Activated CD4-positive, alpha-beta T cell treated with anti-CD3 and anti-CD28 coated beads for 24 hours (primary cell): ENCODE measurements at places on chromosomes 3 and 15.

DNA sequence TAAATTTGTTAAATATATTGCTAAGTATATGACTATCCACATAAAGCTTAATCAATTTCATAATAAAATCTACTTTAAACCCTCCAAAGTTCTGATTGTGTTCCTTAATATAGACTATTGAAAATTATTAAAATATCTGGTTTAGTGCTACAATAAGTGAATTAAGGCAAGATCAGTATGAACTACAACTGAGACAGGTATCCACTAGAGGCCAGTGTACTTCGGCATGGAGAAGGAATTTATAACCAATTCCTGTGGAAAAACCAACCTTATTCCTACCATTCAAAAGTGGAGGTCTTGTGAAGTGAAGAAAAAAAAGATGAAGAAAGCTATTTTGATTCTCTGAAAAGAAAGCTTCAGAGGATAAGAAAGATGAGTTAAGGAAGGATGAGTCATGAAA lies 237.7 kb downstream of the SUCLG2 start:
- no peak for DNase-seq

DNA sequence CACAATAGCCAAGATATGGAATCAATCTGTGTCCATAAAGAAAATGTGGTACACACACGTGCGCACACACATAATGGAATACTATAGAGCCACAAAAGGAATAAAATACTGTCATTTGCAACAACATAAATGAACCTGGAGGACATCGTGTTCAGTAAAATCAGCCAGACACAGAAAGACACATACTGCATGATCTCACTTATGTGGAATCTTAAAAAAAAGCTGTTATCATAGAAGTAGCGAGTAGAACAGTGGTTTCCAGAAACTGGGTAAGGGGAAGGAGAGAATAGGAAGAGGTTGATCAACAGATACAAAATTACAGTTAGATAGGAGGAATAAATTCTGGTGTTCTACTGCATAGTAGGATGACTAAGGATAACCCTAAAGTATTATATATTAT lies 11.1 kb downstream of the ATOSA start:
- DNase-seq: no peak

- peak; percentile 8 for DNase-seq
Measured at GRCh38 chr3:113606539-113607218, 74.3 kb downstream of the SIDT1 start.

- no peak for DNase-seq
Measured at GRCh38 chr3:30819067-30819798, 75.2 kb downstream of the GADL1 start.

- DNase-seq: no peak
Measured at GRCh38 chr3:25653322-25653721, 11.4 kb downstream of the TOP2B start.

- no peak for DNase-seq
Measured at GRCh38 chr3:152638214-152638613, 196.7 kb upstream of the P2RY1 start.

DNA sequence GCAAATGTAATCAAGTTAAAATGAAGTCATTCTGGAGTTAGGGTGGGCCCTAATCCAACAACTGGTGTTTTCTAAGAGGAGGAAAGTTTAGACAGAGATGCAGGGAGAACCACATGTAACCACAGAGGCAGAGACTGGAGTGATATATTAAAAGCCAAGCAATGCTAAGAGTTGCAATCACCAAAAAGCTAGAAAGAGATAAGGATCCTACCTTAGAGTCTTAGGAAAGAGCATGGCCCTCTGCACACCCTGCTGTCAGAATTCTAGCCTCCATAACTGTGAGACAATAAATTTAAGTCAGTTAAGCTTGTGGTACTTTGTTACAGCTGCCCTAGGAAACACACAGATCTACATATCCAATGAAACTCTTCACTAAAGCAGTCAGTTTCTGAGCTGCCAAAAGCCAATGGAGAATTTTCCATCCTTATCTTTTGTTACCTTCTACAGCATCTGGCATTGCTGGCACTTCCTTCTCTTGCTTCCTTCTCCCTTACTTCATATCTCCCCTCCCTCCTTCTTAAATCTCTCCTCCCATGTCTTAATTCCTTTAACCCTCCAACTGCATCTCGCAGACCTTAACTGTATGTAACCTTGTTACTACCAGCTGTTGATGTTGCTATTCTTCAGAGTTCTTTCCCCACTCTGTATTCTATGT lies 11.2 kb downstream of the DCBLD2 start:
- DNase-seq: no peak

- no peak for DNase-seq
Measured at GRCh38 chr15:33656168-33656567, 312.1 kb upstream of the CHRM5 start.

GRCh38 chr3:8170971-8171508 lies 330.6 kb upstream of the LMCD1 start:
- no peak for DNase-seq

GRCh38 chr3:191076903-191077552 lies 122.0 kb upstream of the OSTN start:
- no peak for DNase-seq

GRCh38 chr15:34652726-34653033 lies 69.2 kb upstream of the GOLGA8B start:
- no peak for DNase-seq

GRCh38 chr3:125644036-125645005 lies 49.0 kb upstream of the OSBPL11 start:
- DNase-seq: no peak

GRCh38 chr3:195012100-195012499 lies 258.9 kb downstream of the XXYLT1 start:
- no peak for DNase-seq

DNA sequence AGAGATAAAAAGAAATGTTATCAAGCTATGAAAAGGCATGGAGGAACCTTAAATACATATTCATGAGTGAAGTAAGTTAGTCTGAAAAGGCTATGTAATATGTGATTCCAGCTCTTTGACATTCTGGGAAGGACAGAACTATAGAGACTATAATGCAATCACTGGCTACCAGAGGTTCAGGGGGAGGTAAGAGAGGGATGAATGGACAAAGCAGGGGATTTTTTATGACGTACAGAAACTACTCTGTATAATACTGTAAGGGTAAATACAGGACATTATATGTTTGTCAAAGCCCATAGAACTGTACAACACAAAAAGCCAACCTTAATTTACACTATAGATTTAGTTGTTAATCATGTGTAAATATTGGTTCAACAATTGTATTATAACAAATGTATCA lies 46.1 kb downstream of the MCTP2 start:
- DNase-seq: no peak

GRCh38 chr3:115187149-115187757 lies 40.2 kb upstream of the ZBTB20 start:
- no peak for DNase-seq

DNA sequence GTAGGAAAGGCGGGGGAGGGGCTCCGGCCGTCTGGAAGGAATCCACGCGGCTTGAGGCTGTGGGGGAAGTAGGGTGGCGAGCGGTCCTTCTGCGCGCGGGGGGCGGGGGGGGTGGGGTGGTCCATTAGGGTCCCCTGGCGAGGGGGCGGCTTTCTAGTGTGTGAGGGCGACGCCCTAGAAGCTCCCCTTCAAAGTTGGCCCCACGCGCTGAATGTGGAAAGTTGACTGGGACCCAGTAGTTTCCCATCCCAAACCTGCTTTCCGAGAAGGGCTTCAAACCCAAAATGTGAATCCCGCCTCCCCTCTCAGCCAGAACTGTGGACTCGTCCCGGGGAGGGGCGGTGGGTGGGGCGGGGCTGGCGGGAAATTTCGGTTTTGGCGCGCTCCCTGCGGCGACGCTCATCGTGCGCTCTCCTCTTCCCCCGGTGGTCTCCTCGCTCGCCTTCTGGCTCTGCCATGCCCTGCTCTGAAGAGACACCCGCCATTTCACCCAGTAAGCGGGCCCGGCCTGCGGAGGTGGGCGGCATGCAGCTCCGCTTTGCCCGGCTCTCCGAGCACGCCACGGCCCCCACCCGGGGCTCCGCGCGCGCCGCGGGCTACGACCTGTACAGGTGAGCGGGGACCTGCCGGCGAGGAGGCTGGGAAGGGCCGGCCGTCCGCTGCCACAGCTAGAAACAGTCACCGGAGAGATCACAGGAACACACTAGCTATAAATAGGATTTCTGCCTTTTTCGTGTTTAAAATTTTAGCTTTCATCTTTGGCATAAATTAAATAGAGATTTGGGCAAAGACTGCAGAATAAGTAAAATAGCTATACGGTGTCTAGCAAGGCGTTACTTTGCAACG lies 790 bp downstream of the DUT start:
- peak; percentile 71 for DNase-seq

GRCh38 chr3:160286231-160286630 lies 61.0 kb downstream of the C3orf80 start:
- DNase-seq: no peak

- DNase-seq: no peak
Measured at GRCh38 chr3:191051037-191051436, 148.0 kb upstream of the OSTN start.

- no peak for DNase-seq
Measured at GRCh38 chr3:155492841-155493240, 199.4 kb upstream of the STRIT1 start.

GRCh38 chr3:147348976-147349375 lies 57.4 kb downstream of the ZIC4 start:
- DNase-seq: no peak

DNA sequence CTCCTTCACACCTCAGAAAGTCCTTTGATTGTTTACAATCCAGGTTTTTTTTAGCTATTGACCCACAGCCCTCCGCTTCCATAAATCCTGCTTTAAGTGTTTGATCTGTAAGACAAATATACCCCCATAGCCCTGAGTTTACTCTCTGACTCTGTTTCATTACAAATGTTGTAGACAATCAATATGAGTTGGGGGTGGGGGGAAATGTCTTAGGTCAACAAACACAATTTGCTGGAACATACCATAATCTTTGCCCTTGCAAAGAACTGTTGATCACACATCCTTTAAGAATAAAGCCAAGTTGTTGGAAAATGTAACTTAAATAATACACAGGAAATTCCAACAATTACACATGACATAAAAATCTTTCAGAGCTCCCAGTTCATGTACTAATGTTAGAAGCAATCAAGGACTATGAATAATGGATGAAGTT lies 301.8 kb upstream of the SEMA6D start:
- no peak for DNase-seq

DNA sequence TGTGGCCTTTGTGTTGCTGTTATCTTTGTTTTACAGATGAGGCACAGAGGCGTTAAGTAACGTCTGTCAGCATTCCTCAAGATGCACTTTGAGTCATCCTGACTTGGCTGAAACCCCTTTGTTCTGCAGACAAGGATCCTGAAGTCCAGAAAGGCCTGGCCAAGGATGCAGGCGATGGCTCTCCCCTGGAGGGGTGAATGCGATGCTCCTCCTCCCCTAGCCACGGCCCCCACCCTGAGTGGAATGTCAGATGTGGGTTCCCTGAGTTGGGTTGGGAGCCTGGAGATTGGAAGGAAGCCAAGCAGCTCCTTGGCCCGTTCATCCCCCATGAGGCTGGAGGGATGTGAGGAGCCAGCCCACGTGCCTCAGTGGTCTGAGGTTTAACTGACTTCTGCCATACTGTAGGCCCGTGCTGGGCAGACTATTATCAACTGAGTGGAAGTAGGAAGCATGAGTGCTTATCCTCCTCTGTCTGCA lies 43.3 kb downstream of the POMGNT2 start:
- DNase-seq: no peak

DNA sequence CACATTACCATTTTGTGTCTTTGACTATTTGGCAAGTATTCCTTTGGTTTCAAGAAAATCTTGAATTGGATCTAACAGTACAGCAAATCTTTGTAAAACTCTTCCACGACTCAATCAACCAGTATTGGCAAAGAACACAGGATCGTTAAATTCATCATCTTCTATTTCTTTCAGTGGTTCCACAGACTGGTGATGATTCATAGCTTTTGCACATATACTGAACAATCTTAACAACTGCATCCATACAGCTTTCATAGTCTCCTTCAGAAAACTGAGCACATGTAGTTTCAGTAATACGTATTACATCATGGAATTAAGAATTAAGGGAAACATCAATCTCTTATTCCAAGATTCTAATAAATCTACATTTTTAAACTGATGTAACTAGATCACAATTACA lies 91.6 kb upstream of the LIPC start:
- no peak for DNase-seq

DNA sequence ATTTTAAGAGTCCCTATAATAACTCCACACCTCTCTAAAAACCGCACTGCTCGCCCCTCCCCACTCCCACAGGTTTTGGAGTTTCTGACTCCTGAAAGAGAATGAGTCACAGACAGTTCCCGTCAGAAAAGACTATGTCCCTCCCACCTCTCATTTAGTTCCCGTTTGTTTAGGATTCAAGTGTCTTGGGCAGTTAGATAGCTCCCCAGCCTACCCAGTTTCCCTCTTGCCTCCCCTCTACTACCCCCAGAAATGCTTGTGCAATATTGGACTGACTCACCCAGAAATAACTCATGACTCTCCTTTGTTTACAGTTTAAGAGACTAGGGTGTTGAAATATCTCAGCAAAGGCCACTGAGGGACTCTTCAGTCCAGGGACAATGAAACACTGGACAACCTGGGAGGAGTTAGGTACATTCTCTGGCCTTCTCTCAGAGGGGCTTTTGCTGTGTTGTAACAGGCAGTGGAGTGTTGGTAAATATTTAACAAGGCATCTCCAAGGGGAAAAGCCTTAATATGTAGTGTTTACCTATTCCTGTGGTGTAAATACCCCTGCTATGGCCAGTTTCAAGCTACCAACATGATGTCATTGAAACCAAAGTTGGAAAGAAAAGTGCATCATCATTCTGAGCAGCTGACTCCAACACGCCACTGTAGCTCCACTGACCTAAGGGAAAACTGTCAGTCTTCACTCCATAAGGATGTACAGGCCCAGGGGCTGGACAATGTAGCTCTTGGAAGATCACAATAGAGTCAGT lies 96.1 kb upstream of the CHD2 start:
- DNase-seq: peak; percentile 80

DNA sequence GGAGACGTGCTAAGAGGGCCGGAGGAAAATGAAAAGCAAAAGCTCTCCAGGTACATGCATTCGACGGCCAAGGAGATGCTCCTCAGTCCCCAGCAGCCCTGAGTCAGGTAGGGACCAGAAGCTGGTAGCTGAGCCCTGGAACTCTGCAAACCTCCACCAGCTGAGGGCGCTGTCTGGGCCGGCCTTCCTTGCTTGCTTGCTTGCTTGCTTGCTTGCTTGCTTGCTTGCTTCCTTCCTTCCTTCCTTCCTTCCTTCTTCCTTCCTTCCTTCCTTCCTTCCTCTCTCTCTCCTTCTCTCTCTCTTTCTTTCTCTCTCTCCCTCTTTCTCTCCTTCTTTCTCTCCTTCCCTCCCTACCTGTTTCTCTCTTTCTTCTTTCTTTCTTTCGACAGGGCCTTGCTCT lies 94.6 kb upstream of the RASGRF1 start:
- DNase-seq: peak; percentile 28

- DNase-seq: no peak
Measured at GRCh38 chr15:92665100-92665555, 9.6 kb upstream of the FAM174B start.

DNA sequence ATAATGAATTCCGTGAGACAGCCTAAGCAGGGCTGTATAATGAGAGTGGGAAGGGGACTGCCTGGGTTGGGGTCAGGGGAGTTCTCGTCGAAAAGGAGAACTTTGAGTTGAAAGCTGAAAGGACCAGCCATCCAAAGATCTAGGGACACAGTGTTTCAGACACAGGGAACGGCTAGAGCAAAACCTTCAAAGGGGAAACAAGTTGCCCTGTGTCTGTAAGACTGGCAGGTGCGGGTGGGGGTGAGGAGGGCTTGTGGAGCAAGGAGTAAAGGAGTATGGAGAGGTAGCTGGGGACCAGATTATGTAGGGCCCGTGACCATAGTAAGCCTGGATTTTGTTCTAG lies 1.3 kb upstream of the SRP14 start:
- no peak for DNase-seq
